ENCODE measurements at places on chromosomes 4 and X.

DNA sequence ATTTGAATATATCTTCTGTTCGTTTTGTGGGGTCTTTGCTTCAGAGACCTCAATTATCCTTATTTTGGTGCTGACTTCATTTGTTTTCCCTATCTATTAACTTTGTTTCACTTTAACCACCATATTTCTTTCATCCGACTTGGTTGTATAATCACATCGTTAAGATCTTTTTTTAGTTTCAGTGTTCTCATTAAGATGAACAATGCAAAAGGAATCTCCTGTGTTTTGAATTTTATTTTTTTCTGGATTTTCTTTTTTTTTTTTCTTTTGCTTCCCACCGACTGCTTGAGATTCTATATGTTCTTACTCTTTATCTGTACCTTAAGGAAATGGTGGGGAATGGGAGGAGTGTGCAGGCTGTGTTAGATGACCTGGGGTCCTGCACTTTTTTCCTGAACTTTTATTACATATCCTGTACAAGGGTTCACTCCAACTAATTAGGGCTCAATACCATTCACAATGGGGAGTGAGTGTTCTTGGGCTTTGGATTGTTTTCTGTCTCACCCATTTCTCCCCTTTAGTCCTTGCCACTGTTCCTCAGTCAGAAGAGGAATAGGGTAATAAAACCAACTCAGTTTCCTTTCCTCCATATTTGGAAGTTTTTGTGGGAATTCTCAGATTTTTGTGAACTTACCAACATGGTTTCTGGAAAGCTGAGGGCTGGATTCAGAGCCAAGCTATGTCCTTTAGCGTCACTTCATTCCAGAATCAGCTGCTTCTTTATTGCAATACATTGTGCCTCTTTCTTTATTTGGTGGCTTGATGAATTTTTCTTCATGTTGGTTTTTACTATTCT lies 43.2 kb upstream of the BMPR1B start:
- no peak for DNase-seq

DNA sequence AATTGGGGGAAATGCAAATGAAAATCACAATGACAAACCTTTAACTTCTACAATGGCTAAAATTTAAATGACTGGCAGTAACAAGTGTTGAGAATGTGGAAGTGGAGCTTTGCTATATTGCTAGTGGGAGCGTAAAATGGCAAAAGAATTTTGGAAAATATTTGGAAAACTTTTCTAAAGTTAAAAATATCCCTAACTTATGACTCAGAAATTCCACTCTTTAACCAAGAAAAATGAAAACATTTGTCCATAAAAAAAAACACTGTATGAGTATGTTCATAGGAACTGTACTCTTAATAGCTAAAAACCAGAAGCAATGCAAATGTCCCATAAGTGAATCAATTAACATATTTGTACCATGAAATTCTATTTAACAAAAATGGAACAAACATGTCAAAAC lies 3.6 kb downstream of the TBCK start:
- DNase-seq: no peak

- DNase-seq: no peak
Observed at GRCh38 chr4:80336582-80336981, 1.1 kb downstream of the CFAP299 start.

- DNase-seq: no peak
Observed at GRCh38 chr4:124907881-124908280, 195.3 kb upstream of the ANKRD50 start.

DNA sequence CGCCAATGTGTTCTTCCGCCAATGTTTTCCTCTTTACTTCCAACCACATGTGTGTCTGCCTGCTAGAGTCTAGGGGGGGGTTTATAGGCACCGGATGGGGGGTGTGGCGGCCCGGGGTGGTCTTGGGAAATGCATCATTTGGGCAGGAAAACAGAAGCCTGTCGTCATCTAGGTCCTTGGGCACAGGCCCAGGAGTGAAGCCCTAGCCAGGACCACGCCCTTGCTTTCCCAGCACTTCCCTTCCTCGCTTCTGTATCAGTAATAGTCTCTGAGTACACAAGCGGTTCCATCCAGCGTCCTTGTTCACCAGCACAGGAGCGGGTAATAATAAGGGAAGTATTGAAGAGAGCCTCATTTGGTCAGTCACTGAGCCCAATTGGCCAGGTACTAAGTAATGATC lies 74.5 kb downstream of the QDPR start:
- no peak for DNase-seq

- no peak for DNase-seq
Observed at GRCh38 chr4:7418131-7418943, 16.4 kb downstream of the PSAPL1 start.

DNA sequence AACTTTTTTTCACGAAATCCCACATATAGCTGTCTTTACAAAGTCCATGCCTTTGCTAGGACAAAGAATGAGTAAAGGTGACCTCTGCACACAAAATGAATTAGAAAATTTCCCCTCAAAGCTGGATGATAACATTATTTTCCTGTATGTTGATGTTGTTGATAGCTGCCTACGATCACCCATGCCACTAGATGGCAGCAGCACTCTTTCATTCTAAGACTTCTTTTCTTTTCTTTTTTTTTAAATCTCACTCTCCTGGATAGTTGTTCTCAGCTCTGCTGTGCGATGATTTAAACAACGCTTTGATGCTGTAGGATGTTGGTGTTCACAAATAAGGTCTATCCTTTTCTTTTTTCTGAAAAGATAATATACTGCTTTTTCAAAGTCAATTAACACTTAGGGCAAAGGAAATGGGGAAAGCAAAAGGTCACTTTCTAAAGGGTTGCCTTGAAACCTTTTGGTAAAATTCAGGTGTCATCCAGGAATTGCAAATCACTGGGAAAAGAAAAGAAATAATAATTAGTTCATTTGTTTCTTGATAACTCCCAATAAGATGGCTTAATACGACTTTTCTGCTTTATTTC lies 266.8 kb downstream of the C4orf33 start:
- DNase-seq: no peak

DNA sequence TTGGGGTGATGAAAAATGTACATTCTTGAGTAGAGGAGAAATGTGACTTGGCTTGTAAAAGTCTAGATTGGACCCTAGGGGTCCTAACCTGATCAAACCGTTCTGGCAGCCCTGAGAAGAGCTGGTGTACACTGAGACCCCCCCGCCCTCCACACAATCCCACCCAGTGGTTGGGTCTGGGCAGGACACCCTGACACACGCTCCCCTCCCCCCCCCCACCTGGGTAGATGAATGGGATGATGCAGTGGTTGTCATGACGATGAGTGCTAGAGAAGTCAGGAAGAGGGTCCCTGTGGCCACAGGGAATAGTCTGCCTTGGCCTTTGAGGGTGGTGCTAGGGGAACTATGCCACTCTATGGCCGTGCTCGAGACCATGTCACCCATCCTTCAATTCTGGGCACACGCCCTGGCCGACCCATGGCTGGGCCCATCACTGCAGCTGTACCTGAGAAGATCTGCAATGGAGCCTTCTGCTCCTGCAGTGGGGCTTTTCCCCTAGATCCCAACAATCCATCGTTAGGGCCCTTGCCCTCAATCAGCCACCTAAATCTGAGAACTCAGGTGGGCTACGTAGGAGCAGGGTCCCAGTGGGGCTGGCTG lies 4.4 kb downstream of the CDK16 start:
- DNase-seq: no peak

GRCh38 chr4:72505314-72505744 lies 63.7 kb downstream of the ADAMTS3 start:
- peak; percentile 9 for DNase-seq

DNA sequence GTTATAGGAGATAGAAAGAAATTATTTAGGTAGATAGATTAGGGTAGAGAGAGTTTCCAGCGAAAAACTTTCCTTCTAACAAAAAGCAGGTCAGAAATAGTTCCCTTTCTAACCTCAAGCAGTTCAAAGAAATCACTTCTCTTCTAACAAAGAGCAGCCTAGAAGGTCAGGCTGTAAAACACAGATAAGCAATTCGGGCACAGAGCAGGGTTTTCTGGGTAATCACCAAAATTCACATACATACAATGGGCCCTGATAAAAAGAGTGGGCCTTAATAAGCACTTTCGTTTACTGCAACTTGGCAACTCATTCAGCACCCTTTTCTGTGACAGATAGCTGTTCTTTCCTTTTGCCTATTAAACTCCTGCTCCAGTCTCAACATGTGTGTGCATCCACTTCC lies 13.4 kb upstream of the NAF1 start:
- DNase-seq: no peak

- no peak for DNase-seq
Observed at GRCh38 chrX:11688201-11688600, 22.5 kb upstream of the ARHGAP6 start.

Data from GM06990 (cell line).